Amygdala (tissue), 56 donors: ENCODE measurements at places on chromosomes 2 and 18.

- no peak for DNase-seq
Measured at GRCh38 chr18:33123862-33124518, 316.5 kb downstream of the CCDC178 start.

DNA sequence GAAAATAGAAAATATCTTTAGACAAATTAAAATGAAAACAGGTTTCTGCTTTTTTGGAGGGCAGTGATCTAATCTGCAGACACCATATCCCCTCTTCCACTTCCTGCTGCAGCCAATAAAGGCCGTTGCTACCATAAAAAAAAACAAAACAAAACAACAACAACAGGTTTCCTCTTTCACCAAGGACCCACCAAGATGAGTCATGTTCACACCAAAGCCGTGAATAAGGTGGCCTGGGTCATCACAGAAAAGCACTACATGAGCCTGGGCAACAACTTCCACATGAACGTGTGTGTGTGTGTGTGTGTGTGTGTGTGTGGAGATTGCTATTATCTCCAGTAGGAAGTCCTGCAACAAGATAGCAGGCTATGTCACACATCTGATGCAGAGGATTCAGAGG, 24.8 kb upstream of the TFCP2L1 start:
- no peak for DNase-seq

- no peak for DNase-seq
Measured at GRCh38 chr2:140529706-140530105, 1601.1 kb downstream of the LRP1B start.

- DNase-seq: no peak
Measured at GRCh38 chr2:100703213-100703612, 116.7 kb upstream of the NPAS2 start.

- no peak for DNase-seq
Measured at GRCh38 chr2:215870986-215871385, 142.4 kb downstream of the MREG start.

DNA sequence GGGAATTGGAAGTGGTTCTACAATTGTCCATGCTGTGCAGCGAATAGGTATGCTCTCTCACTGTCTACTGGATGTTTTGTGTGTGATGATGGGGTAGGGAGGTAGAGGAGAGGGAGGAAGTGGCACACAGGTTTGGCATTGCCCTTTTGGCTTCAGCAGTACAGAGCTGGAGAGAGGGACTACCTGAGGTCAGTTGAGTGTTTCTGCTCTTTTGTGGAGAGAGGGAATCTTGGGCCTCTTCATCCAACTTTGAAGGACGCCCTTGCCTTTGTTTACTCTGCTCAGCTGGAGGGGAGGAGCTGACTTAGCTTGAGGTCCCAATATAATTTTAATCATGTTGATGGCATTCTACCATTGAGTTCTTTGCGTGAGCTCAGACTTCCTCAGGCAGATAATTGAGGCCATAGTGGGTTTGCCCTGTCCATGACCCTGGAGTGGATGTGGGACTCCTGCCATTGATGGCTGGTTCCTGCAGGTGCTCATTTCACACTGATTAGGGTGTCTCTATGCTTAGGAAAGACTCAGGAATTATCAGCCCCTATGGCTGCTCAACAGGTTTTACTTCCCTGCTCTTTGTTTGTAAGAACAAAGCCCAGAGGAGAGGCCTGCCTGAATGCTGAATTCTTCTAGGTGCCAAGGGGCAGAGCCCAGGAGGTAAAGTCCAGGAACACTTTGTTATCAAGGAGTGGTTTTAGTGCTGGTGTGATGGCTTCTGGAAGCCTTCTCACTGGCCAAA, 7.2 kb downstream of the RPIA start:
- no peak for DNase-seq

DNA sequence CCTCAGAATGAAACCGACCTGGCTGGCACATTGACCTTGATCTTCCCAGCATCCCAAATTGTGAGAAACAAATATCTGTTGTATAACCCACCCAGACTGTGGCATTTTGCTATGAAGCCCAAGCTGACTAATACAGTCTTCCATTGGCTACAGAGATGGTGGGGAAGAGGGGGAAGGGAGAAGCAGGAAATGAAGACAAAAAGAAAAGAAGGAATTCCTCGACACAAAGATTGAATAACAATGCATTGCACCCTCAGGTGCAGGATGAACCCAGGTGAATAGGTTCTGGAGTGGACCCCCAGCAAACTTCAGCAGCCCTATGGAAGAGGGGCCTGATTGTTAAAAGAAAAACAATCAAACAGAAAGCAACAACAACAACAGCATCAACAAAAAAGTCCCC, 270.7 kb downstream of the FSIP2 start:
- no peak for DNase-seq

GRCh38 chr2:85431570-85432205, 13.2 kb downstream of the SH2D6 start:
- DNase-seq: no peak

DNA sequence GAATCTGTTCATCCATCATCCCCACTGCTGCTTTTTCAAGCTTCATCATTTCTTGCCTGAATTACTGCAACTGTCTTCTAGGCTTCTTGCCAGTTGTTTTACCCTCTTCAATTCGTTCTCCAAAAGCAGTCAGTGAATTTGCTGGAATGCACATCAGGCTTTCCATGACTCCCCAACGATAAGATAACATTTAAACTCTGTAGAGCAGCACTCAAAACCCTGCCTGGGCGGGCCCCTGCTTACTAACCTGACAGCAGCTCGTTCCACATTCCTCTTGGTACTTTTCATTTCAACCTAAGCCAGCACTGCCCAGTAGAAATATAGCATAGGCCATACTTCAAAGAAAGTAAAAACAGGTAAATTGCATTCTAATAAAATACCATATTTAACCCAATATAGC, 342.9 kb downstream of the SUCLG1 start:
- DNase-seq: no peak

DNA sequence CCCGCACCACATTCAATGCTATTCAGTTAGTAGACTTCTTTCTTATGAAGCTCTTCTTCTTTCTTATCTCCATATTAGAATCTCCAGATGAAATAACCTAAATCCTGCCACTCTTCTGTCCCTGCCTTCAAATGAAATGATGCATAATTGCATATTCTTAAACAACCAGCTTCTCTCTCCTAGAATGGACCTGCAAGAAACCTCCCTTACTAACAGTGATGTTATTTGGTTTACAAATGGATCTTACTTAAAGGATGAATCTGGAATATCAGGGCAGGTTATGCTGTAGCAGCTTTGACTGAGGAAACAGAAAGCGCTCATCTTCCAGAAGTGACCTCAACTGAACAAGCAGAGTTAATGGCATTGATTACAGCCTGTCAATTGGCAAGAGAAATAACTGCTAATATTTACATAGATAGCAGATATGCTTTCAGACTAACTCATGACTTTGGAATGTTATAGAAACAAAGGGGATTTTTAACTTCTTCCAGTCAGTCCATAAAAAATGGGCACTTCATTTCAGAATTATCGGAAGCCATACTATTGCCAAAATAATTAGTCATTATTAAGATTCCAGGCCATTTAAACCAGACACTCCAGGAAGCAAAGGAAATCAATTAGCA, 755.7 kb upstream of the HS6ST1 start:
- DNase-seq: no peak

DNA sequence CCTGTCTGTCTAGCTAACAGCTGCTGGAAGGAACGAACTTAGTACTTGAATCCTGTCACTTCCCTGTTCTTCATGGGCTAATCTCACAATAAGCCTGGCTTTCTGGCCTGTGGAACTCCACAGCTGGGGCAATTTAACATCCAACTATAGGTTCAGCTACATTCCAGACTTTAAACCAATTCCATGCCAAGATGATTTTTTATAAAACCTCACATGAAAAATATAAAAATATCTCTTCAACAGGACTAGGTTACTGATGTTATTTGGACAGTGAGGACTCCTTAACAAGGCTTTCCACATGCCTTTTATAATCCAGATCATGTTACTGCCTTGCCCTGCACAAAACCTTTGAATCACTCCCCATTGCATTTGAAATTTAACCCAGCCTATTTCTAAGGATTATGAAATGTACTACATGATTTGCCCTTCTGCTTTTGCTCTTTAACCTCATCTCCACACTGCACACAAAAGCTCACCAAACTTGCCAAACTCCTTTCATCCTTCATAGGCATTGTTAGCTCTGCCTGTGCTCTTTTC, 863.2 kb upstream of the CHAC2 start:
- DNase-seq: no peak
